Skin of body (tissue), 3 donors: ENCODE measurements at places on chromosomes 13 and 19.

DNA sequence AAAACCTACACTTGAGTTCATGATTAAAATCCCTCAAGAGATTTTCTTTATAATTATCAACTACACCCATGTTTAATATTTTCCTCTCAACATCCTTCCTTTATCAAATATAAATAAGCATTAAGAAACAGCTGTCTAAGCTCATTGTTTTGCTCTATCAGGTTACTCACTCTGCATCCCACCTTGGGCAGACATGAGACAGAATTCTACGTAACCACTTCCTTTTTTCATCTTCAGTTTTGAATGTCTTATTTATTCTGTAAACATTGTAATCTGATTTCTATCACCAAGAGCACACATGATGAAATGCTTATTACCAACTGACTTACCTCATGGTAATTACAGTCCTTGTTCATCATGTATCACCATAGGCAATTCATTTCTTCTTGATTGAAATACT lies 1256.6 kb upstream of the ATXN8OS start:
- no peak for DNase-seq

DNA sequence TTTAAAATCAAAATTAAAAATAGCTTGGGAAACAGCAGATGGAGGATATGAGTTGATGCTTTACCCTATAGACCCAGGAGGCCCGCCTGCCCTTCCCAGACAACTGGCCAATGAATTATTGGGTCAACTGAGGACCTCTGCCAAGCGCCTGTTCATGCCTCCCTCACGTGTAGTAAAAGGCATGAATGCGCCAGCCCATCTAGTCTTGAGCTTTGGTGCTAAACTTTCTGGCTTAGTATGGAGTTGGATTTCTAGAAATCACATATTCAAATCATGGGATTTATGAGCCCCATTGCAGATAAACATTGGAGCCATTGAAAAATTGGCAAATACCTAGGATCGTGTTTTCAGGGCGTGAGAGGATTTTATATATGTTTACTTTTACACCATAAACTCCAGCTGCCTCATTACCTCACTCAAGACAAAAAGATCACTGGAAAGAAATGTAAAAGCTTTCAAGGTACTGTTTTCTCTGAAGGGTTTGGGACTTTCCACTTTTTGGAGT lies 47.1 kb downstream of the COL4A2 start:
- DNase-seq, result no peak

- DNase-seq, result no peak
These were observed at the start of gene IGFLR1 for GRCh38 chr19:35742121-35742724. IGFLR1 (minus strand) TSS chr19:35742452; CDS start chr19:35741180, 1,272 bp downstream.

GRCh38 chr13:107743526-107743925 lies 471.8 kb downstream of the LIG4 start:
- DNase-seq, result no peak
